ENCODE measurements at places on chromosomes 2 and 18.

GRCh38 chr2:197209246-197209645, 101.3 kb downstream of the ANKRD44 start:
- no peak for DNase-seq

DNA sequence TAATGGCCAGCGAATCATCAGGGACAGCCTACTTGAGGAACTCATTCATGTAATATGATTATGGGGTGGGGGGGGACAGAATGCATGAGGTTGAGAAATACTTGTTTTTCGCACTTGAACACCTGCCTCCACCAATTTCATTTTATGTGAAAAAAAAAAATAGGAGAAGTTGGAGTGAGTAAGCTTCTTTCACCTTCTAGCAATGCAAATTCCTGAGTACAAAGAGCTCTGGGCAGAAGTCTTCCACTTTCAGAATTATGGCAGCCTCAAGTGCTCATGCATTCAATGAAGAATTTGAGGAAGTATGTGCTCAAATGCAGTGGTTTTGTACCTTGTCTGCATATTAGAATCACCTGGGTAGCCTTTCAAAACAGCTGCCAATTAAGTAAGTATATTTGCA, 40.1 kb upstream of the GPD2 start:
- DNase-seq, result no peak

- no peak for DNase-seq
Observed at GRCh38 chr2:30149976-30150375, 3.2 kb downstream of the YPEL5 start.

DNA sequence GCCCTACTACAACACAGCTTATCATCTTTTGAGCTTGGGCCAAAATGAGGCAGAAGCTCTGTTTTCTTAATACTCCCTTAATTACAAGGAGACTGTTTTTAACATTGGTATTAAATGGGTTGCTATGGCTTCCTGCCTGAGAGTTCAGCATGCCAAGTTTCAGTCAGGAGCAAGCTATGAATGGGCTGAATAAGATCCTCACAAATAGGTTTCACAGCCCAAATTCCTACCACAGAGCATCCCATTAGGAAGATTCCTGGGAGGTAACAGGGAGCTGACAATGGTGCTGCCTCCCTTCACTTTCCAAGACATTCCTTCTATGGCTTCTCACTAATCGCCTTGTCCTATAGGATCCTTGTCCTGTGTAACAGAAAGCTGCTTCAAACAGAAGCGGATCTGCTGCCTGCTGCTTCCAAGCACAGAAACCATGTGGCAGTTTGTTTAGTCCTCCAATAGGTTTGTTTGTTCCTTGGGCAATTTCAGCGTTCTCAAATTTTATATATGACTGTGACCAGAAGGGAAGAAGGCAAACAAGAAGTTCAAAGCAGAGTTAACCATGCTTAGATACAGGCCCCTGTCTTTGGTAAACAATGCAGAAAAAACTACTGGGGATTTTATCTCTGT, 70.9 kb downstream of the NCKAP5 start:
- no peak for DNase-seq

- DNase-seq, result no peak
Observed at GRCh38 chr2:222903234-222904220, 42.7 kb downstream of the ACSL3 start.
